ENCODE measurements at places on chromosomes 7 and 10.

- no peak for DNase-seq
These were observed 11.4 kb upstream of the PTN start for GRCh38 chr7:137354961-137355360.

DNA sequence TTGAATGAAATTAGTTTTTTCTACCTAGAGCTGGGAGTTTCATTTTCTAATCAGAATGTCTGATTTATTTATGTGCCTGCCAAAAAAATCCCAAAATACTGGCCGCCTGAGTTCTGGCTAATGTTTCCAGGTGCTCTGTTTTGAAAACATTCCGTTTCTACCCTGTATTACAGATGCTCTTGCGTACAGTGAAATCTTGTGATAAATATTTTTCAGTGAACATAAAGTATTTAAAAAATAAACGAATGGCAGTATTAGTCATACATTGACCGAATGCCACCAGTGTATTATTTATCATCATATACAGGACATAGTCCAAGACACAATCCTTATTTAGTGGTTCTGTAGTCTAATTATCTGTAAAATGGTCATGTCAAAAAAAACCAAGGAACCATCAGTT lies 102.8 kb downstream of the KAT6B start:
- no peak for DNase-seq

- no peak for DNase-seq
These were observed 2.2 kb downstream of the ZDHHC4 start for GRCh38 chr7:6579446-6579845.

DNA sequence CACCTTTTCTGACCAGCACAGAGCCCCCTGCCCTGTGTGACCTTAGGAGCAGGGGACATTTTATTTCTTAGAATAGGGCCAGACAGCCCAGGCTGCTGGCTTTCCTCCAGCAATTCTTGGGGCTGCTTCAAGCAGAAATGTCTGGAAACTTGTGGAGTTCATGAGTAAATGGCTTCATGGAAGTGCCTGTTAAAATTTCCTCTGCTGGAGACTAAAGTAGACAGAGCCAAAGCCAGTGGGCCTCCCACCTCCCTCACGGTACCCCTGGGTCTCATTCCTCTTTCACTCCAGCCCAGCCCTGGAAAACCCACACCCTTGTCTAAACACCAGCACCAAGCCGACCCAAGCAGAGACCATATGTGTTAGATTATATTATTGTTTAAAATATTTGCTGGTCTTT lies 505.5 kb upstream of the ZMIZ1 start:
- DNase-seq: no peak

DNA sequence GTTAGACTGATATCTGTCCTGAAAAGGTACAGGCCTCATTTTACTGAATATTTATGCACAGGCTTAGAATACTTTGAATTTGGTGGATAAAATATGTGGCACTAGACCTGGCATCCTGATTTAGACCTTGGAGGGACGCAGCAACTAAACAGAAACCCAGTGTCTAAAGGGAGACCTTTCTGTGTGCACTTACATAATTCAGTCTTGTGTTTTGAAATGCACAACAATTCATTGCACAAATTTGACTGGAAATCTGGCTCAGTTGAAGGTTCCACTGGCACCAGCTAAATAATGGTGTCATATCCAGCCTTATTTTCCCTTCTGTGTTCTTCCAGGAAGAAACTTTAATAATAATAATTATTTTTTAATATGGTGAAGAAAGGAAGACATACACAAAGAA lies 142.1 kb downstream of the SND1 start:
- DNase-seq: no peak

GRCh38 chr10:7354330-7355047 lies 56.3 kb downstream of the SFMBT2 start:
- DNase-seq: no peak

GRCh38 chr10:100642295-100642994 lies 102.9 kb upstream of the PAX2 start:
- DNase-seq: no peak

DNA sequence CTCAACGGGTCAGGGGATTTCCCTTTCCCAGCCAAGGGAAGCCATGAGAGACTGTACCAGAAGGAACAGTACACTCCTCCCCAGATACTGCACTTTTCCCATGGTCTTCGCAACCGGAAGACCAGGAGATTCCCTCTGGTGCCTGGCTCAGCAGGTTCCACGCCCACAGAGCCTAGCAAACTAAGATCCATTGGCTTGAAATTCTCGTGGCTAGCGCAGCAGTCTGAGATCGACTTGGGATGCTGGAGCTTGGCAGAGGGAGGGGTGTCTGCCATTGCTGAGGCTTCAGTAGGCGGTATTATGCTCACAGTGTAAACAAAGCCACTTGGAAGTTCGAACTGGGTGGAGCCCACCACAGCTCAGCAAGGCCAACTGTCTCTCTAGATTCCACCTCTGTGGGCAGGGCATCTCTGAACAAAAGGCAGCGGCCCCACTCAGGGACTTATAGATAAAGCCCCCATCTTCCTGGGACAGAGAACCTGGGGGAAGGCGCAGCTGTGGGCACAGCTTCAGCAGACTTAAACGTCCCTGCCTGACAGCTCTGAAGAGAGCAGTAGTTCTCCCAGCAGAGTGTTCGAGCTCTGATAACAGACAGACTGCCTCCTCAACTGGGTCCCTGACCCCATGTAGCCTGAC lies 29.6 kb downstream of the SLC16A12 start:
- no peak for DNase-seq

DNA sequence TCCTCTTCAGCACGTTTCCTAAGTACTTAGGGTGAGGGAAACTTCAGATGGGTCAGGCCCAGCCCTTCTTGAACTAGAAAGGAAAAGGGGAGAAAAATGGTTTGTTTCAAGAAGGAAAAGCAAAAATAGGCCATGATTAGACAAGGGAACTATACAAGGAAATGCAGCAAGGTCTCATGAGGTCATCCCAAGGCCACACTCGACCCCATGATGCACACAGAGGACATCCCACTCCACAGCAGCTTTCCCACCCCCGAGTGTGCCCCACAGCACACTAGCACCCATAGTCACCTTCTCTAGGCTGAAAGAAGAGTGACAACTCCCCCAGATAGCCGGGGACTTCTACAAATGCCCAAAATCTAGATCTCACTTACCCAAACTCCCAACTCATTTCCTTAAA lies 173.4 kb downstream of the FAM107B start:
- no peak for DNase-seq

DNA sequence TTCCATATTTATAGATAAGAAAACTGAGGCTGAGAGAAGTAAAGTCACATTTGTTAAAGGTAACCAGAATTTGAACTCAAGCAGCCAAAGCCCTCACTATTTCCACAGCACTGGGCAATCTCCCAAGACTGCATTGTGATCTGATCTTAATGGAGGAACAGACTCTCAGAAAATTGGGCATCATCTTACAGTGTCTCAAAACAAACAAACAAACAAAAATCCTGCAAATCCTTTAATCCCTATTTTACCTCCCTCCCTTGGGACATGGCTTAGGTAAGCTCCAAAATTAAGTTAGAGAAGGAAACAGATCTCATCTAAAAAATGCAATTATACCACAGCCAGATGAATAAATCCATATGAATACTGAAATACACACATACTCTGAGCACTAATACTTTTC lies 57.5 kb downstream of the FHIP2A start:
- no peak for DNase-seq

- DNase-seq: no peak
These were observed 267.4 kb downstream of the ADK start for GRCh38 chr10:74418285-74418872.

DNA sequence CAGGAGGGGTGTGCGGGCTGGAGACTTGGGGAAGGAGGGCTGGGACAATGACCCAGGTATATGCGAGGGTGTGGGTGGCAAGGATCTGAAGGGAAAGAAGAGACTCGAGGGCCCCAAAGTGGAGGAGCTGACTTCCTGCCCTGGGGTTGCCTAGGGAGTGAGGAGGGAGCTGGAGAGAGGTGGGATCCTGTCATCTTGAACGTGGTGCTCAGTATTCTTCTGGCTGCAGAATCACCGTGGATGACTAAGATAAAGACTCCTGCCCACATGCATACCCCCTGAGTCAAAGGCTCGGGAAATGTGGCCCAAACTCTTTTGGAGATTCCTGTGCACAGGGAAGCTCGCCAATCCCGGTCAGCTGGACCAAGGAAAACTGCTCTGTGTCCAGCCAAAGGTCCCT lies 31.2 kb downstream of the COL17A1 start:
- DNase-seq: no peak

GRCh38 chr7:123823898-123824753 lies 20.8 kb upstream of the HYAL4 start:
- peak; percentile 12 for DNase-seq

DNA sequence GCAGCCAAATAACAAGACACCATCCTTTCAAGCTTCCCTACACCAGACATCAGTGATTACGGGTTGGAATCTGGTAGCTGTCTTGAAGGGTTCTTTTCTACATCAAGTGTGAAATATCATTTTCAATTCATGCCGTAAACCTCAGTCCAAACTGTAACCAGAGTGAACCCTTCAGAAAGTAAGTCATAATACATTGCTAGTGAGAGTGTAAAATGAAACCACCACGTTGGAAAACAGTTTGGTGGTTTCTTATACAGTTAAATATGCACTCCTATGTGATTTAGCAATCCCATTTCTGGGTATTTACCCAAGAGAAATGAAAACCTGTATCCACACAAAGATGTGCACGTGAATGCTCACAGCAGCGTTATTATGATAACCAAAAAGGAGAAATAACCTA lies 25.6 kb upstream of the ZC3HAV1L start:
- DNase-seq: no peak
